ENCODE measurements at places on chromosomes 3 and 15.

DNA sequence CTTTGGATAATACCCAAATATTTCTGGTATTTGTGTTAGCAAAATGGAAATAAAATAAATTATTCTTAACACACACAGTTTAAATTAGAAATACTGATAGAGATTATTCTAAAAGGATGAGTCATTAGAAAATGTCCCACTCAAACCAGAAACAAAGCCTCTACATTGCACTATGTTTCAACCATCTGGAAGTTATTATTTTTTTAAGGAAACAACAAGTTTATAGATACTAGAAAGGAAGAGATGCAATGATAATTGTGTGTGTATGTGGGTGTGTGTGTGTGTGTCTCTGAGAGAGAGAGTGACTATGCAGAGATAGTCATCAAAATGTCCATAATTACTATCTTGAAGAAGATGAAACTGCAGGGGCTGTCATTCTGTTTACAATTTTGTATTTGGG is 1340.5 kb downstream of the ROBO1 start:
- DNase-seq = no peak

DNA sequence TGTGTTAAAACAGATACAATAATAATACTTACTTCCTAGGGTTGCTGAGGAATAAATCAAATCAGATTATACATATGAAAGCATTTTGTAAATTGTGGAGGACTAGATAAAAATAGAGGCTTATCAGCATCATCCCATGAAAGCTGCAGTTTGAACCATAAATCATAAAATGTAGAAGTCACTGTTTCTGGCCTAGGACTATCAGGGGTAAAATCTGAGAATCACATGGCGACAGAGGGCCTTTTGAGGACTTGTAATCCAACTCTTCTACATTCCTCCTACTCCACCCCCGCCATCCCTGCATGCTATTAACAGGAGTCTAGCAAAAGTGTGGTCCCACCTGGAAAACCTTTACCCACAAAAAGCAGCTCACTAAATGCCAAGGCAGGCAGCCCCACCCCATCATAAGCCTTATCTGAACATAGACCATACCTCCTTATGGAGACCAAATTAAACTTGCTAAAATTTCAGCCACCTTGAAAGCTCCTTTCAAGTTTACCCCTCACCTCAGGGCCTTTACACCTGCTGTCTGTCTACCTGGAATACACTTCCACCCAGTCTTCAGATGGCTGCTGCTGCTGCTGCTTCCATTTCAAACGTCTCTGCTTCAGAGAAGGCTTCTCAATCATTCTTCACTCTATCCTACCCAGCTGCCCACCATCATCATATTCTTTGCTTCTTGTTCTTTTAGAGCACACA is 11.5 kb downstream of the MB21D2 start:
- no peak for DNase-seq

DNA sequence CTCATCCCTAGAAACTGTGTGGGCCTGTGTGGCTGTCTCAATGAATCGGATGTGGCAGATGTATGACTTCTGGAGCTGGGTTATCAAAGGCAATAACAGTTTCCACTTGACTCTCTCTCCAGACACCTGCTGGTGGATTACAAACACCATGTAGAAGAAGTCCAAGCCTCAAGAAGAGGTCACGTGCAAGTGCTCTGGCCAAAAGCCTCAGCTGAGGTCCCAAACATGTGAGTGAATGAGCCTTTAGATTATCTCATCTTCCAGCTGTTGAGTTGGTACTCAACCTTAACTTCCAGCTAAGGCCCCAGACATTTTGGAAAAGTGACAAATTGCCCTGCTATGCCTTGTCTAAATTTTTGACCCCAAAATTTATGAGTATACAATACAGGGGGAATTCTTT is 42.7 kb upstream of the IL12A start:
- DNase-seq = no peak

DNA sequence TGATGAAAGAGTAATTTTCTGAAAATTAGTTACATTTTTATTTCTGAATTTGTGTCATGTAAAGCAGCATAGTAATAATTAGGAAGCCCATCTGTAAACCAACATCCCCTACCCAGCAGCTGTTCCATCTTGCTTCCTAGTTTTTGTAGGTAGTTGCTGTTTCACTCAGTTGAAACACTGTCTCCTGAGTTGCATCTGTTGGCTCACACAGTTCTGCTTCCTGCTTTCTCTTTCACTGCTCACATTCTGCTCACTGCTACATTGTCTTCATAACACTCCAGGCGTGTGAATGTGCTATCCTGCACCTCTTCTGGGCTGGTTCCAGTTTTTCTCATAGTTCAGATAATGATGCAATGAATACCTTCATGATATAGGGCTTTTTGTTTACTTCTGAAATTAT is 123.4 kb downstream of the EPHB1 start:
- DNase-seq = no peak

GRCh38 chr3:16460886-16461285 is 52.6 kb downstream of the RFTN1 start:
- no peak for DNase-seq

DNA sequence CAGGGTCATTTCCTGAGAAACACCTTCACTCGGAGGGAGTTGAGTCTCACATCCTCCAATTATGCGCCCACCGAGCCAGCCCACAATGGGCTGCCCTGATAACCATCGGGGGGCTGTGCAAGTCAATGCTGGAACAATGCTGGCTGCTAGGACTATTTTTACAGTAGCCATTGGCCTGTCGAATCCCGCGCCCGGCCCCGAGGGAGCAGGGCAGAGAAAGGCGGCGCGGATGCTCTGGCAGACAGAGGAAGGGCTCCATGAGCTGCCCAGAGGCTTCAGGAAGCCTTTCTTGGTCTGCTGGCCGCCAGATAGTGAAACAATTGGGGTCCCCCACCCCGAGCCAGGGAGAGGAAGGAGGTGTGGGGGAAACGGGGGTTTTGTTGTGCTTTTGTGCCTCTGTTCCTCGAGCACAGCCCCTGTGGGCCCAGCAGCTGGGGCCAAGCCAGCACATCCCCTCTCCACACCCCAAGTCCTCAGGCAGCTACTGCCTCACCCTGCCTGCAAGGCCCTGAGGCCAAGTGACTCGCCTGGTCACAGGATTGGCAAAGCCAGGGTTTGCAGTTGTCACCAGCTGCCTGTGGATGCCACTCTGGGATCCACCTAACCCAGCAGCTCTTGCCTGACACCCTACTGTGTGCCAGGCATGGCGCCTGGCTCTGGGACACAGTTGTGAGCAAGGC is 39.0 kb downstream of the SLC6A6 start:
- no peak for DNase-seq

DNA sequence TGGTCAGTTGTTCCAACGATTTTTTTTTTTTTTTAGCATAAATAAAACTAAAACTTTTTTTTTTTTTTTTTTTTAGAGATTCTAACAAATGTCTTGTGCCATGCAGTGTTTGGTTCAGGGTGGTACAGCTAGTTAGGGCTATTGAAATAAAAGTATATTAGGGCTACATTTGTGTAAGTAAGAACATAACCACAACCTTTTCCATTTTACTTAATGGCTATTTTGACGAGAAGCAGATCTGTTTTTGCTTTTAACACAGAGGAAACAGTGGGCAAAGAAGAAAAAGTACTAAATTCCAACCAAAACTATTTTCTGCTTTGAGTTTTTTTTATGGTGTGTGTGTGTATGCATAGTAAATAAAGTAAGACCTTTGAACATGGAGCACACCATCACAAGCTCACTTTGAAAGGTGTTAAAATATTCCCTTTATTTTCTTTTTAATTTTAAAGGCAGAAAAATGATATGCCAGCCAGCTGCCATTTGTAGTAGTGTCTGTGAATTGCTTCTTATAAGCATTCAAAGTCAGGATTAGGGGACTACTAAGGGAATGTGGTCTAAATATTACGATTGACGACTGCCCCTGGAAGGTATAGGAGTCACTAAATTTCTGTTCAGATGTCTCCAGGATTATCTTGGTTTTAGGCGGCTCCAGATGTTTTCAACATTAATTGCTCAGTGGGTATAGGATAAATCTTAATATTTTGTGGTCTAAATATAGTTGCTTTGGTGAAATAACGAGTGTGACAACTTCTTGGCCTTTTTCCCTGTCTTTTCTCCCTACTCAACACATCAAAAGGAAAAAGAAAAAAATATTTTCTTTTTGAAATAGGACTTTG is 3.1 kb downstream of the RARB start:
- DNase-seq = no peak
